Stimulated activated CD4-positive, alpha-beta T cell treated with anti-CD3 and anti-CD28 coated beads, TNF-alpha, amount 100 ng/mL, for 48 hours (primary cell): ENCODE measurements at places on chromosomes 16 and 17.

DNA sequence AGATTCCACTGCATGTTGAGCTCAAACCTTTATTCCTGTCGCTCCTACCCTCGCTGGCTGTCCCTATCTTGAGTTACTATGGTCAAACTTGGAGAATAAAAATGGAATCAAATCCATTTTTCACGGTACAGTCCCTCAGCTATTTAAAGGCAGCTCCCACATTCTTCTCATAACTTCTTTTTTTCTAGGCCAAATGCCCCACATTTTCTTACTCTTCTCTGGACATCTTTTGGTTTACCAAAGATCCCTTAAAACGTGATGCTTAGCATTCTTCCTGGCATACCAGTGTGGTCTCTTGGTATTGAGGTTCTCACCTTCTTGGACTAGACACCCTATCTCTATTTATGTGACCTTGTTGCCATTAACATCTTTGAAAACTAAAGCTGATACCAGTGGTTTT is 48.3 kb upstream of the MAF start:
- DNase-seq: no peak

DNA sequence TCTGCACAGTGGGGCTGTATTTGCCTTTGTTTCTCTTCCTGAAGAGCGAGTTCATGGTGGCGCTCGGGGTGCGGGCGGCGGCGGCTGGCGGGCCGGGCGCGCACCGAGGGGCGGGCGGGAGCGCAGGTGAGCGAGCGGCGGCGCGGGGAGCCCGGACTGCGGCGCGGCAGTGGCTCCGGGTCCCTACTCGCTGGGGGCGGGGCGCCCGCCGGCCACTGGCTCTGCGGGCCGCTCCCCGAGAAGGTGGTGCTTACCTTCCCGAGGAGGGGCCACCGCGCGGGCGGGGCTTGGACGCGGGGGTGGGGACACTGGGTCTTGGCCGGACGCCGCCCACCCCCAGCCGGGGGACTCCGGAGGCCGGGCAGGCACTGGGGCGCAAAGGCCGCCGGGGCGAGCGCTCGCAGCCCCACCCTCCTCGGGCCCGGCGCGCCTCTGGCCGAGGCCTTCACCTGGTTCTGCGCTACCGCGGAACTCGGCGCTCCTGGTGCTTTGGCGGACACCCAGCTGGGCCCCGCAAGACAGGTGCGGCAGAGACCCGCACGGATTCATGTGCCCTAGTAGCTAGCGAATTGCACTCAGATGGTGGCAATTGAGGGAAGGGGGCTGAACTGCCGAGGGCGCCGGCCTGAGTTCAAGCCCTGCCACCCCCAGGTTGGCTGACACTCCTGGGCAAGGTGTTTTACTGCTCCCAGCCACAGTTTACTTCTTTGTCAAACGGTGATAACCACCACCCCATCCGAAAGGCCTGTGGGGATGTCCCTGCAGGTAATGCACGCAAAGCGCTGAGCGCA is at the start of gene PPL:
Gene PPL (minus strand): TSS at position 158 of the 791 bp plus-strand sequence. CDS start 103 bp downstream, at position 55.
- no peak for DNase-seq

- DNase-seq: no peak
These were observed 406.0 kb upstream of the MAF start for GRCh38 chr16:80006241-80007215.

- no peak for DNase-seq
These were observed 128.0 kb downstream of the IRF8 start for GRCh38 chr16:86026916-86027315.

DNA sequence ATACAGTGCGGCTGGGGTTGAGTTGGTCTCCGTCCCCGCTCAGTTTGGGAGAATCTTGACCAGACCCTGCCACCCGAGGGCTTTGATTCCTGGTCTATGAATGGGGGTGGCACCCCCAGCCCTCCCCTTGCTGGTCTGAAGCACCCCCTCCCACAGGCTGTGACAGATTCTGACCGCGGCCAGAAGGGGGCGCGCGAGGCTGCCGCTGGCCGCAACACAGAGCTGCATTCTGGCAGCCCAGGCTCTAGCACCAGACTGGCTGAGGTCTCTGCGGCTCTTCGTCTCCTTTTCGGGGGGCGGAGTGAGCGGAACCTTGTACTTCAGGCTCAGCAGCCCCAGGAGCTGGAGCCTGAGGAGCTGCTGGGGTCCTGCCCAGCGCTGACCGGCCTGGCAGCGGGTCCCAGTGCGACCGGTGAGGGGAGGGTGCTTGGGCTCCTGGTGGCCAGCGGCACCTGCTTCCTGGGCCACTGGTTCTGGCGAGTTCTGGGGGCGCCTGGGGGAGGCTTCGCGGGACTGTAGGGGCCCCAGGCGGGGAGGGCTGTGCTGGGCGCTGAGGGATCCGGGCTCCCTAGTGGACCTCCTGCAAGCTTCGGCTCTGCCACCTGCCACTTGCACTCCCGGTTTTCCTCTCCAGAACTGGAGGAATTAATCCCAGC is 1011.6 kb downstream of the KCNJ18 start:
- no peak for DNase-seq

DNA sequence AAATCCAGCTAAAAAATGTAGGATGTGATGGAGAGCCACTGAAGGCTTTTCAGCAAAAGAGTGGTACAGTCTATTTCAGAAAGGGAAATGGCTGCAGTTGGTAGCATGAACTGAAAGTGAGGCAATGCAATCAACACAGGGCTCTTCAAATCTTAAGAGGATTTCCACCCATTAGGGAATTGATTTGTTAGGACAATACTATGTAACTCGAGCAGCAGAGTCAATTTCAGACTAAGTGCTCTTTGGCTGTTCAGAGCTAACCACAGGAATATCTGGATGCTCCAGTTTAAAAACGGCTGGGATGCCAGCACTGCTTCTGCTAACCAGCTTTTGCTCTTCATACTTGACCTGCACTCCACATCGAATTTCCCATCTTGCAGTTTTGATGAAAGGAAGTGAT is 24.6 kb downstream of the CACNG1 start:
- DNase-seq: no peak

- DNase-seq: no peak
These were observed 56.1 kb upstream of the ENDOV start for GRCh38 chr17:80358861-80359260.

GRCh38 chr16:68073902-68074760 is 11.0 kb upstream of the NFATC3 start:
- DNase-seq: no peak

DNA sequence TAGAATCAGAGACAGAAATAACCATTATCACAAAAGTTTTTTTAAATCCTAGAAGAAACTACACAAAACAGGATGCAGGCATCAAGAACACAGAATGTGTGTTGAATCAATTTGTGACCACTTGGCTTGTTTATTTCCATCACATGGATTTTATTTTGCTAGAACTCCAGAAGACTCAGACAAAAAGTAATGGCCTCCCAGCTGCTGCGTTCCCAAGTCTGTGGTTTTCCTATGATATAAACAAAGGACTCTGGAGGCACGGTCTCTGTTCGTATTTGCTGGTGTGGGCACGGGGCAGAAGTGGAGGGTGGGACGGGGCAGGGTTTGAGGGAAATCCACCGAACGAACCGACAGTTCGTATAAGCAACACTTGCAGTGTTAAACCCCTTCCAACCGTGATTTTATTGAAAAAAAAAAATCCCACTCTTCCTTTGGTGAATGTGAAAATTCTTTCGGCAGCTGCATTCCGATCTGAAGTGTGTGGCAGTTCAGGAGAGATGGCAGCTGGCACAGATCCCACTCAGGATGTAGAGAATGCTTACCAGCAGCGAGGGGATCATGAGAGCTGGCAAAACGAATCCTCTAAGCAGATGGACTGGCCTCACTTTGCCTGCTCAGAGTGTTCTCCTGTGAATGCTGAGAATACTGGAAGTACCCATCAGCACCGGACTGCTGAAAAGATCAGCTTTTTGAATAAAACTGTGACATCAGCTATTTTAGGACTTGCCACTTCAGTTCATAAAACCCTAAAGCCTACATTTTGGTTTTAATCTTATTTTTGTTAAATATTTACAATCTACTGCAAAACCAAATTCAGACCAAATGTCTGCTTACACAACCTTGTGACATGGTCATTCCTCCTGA is 165.2 kb downstream of the VPS53 start:
- no peak for DNase-seq

GRCh38 chr16:77596261-77596660 is 126.1 kb upstream of the NUDT7 start:
- no peak for DNase-seq

DNA sequence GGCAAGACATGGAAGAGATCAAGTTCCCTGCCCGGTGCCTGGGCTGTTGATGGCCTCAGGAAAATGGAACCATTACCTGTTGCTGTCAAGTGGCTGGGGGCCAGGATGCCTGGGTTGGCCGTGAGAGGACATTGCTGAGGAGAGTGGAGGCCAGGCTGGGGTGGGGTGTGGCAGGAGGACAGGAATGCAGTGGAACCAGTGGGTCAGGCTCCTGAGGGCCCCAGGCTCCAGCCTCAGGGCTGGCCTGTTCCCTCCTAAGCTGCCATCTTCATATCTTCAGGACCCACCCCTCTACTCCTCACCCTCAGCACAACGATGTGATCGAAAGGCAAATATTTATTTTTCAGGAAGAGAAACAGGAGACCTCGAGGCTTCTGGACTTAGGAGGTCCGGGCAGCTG is 8.5 kb upstream of the YPEL3 start:
- DNase-seq: no peak

DNA sequence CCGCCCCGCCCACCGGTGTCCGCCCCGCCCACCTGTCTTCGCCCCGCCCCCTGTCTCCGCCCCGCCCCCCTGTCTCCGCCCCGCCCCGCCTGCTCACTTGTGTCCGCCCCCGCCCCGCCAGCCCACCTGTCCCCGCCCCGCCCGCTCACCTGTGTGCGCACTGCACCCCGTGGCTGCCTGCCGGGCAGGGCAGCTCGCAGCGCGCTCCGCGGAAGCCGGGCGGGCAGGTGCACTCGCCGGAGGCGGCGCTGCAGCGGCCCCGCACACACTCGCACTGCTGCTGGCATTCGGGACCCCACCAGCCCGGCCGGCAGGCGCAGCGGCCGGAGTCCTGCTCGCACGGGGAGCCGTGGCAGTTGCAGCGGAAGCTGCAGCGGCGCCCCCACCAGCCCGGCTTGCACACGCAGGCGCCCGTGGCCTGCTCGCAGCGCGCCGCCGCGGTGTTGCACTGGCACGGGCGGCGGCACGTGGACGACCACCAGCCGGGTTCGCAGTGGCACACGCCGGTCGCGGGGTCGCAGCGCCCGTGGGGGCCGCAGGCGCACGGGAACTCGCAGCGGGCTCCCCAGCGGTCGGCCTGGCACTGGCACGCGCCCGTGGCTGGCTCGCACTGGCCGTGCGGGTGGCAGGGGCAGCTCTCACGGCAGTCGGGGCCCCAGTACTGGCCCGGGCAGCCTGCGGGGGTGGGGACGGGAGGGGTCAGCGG is 2.1 kb downstream of the SCARF1 start:
- no peak for DNase-seq

DNA sequence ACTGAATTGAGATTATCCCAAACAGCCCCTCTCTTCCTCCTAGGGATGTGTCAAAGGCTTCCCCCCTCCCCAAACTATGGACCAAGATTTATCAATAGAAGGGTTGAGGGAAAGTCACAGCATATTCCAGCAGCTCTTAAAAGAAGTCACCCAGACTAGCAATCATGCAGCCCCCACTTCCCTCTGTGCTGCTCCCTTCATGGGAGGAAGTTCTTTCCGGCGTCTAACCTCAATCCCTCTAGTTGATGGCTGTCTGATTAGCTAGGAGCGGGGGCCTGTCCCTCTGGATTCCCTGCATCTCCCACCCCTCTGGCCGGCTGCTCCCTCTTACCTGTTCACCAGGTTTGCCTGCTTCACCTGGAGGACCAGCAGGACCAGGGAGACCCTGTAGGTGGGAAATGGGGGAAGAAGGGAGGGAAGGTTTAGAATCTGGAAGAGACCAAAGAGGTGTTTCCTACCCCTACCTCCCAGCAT is 9.2 kb downstream of the COL1A1 start:
- DNase-seq: no peak

GRCh38 chr17:80119839-80120238 is 18.5 kb downstream of the GAA start:
- DNase-seq: no peak

DNA sequence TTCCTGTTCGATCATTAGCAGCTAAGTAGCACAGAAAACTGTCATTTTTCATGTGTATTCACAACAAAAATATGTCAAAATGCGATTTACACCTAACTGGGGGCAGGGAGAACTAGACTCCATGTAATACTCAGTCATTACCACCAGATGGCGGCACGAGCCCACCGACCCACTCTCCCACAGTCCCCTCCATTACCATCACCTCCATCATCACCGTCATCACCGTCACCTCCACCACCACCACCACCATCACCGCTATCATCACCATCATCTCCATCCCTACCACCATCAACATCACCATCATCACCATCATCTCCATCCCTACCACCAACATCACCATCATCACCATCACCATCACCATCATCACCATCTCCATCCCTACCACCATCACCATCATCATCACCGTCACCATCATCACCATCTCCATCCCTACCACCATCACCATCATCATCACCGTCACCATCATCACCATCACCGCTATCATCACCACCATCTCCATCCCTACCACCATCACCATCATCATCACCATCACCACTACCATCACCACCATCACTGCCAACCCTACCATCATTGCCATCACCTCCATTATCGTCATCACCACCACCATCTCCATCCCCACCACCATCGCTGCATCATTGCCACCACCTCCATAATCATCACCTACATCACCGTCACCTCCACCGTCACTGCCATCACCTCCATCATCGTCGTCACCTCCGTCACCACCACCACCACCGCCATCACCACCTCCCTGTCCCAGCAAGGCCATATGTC is 14.4 kb downstream of the NDUFAF8 start:
- peak; percentile 43 for DNase-seq

GRCh38 chr16:24700549-24701392 is 28.7 kb upstream of the TNRC6A start:
- DNase-seq: no peak

DNA sequence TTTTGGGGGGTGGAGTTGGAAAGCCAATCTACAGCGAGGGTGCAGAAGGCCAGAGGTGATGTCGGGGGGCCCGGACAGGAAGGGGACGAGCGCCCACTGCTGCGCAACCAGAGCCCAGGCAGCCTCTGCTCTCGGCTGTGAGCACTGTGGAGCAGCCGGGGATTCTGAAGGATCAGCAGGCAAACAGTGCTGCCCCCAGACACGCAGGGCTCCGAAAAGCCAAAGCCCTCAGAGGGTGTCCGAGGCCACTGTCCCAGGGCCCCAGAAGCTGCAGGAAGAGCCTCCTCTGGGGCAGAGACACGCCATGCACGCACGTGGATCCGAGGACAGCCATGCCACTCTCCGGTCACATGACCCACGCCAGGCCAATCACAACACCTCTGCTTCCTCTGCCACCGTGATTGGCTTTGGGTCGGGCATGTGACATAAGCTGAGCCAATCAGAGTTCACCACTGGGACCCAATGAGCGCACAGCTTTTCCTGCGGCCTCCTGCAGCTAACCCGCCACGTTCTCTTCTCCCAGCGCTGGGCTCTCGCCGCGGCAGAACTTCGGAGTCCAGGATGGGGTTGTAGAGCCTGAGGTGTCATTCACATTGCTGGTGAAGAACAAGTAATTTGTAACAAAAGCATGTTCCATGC is 40.7 kb downstream of the ACTG1 start:
- no peak for DNase-seq

GRCh38 chr17:38982858-38983746 is 15.9 kb upstream of the FBXO47 start:
- no peak for DNase-seq

GRCh38 chr16:17154981-17155380 is 315.8 kb downstream of the XYLT1 start:
- DNase-seq: no peak
